ENCODE measurements at places on chromosomes 13 and 19.

DNA sequence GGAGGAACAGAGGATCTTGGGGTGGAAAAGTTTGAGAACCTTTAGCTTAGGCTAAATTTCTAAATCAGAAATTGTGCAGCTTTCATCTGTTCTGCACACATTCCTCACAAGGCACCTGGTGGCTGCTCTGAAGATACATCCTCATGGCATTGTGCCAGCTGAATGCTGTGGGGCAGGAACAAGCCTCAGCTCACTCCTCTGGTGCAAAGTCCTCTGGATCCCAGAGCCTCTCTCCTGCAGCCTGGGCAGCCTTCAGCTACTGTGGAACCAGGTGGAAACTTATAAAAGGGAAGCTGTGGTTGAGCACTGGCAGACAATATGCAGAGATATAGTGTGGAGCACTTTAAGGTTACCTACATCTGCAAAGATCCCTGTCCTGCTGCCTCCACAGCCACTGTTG is 72.3 kb downstream of the KCTD12 start:
- peak; percentile 22 for DNase-seq

DNA sequence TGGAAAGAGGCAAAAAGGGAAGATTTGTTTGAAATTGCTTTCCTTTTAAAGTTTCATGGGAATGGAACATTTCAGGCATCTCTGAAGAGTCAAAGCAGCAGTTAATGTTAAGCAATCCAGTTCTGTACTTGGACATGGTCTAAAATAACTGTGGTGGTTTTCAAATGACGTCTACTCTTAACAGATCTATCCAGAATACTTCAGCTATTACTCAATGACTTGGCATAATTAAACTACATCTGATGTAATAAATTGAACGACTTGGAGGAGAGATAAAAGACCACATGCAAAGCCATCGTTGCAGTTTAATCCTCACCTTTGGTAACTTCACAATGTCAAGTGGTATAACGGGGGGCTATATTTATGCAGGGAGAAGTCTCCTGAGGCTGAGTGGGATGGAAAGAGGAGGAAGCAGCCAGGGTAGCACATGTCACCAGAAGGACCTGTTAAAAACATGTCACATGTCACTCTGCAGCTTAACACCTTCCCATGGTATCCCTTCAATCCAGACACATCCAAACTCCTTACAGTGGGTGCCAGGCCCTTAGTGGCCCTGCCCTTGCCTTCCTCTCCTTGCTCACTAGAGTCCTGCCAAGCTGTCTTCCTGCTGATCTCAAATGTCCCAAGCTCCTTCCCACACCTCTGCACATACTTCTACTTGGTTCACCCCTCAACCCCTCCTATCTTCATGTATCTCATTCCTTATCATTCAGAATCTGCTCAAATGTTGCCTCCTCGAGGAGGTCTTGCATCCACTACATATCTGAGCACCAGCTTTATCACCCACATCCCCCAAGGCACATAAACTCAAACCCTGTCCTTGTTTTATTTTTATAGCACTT is 327.8 kb downstream of the SUCLA2 start:
- no peak for DNase-seq

- DNase-seq = no peak
Measured at GRCh38 chr19:5081443-5082161, 112.7 kb downstream of the KDM4B start.

DNA sequence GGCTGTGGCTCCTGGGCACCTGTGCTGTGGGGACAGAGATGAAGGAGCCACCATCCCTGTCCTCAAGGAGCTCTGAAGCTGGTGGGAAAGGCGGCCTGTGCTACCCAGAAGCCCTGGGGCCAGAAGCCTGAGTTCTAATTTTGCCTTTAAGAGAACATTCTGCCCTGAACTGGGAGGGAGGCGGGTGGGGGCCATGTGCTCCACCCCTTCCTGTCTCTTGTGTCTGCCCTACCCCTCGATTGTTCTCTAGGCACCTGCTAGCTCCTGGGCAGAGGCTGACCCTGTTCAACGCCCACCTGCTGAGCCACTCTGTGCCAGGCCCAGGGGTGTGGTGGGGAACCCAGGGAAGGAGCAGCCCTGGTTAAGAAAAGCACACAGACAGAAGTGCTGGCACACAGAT is 5.9 kb downstream of the TRAPPC6A start:
- DNase-seq = no peak

GRCh38 chr19:46144756-46145155 is 3.3 kb upstream of the IGFL2 start:
- DNase-seq = no peak
